Colonic mucosa (tissue), 4 donors: ENCODE measurements at places on chromosomes 6 and 20.

DNA sequence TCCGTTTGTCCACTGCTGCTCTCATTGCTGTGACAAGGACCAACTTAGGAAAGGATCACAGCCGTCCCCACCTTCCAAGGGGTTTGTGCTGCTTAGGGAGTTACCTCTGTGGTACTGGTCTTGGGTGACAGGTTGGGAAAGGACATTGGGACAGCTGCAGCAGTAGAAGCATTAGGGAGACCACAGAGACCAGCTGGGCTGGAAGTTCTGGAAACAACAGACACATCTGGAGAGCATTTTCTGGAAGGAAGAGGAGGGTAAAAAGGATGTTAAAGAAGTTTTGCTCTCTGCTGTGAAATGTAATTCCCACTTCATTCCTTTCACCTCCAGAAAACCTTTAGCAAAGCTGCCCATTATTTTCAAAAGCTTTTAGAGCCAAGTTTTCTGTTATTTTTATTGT, 304.2 kb downstream of the LRFN2 start:
- H3K27ac ChIP-seq, result no peak overlapping the region
- no peaks in the 10 kb centered on the region for H3K36me3 ChIP-seq
- no peak for DNase-seq
- H3K4me3 ChIP-seq, result no peak overlapping the region

GRCh38 chr6:34697904-34698559, 1.5 kb upstream of the ILRUN start:
- H3K4me1 ChIP-seq, result peaks cover 3% of the 10 kb centered on the region
- no peak for DNase-seq
- no peaks in the 10 kb centered on the region for H3K27me3 ChIP-seq
- no peak overlapping the region for H3K27ac ChIP-seq

DNA sequence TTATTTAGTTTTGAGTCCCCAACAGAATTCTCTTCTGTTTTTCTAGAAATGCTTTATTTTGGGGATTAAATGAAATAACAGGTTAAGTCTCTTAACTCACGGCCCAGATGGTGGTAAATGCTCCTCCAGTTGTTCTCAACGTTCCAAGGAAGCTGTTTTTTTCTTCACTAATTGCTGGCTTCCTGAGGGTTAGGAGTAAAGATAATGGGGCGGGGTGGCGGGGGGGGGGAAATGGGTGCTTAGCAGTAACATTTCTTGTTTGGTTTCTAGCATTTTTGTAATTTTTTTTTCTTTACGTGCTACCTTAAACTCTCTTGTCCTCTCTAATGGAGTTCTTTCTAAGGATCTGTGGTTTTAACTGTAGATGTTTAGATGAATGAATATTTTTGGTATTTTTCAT, 2.2 kb downstream of the SRSF3 start:
- peak overlapping the region; percentile 49 for H3K4me3 ChIP-seq
- H3K27me3 ChIP-seq, result no peaks in the 10 kb centered on the region
- DNase-seq, result no peak
- H3K27ac ChIP-seq, result peak overlapping the region; percentile 97
- H3K36me3 ChIP-seq, result peaks cover 14% of the 10 kb centered on the region

- H3K36me3 ChIP-seq, result no peaks in the 10 kb centered on the region
- no peak overlapping the region for H3K4me3 ChIP-seq
- no peak for DNase-seq
- H3K27me3 ChIP-seq, result no peaks in the 10 kb centered on the region
- H3K27ac ChIP-seq, result no peak overlapping the region
These were observed 50.0 kb downstream of the RTN4IP1 start for GRCh38 chr6:106579281-106579680.

DNA sequence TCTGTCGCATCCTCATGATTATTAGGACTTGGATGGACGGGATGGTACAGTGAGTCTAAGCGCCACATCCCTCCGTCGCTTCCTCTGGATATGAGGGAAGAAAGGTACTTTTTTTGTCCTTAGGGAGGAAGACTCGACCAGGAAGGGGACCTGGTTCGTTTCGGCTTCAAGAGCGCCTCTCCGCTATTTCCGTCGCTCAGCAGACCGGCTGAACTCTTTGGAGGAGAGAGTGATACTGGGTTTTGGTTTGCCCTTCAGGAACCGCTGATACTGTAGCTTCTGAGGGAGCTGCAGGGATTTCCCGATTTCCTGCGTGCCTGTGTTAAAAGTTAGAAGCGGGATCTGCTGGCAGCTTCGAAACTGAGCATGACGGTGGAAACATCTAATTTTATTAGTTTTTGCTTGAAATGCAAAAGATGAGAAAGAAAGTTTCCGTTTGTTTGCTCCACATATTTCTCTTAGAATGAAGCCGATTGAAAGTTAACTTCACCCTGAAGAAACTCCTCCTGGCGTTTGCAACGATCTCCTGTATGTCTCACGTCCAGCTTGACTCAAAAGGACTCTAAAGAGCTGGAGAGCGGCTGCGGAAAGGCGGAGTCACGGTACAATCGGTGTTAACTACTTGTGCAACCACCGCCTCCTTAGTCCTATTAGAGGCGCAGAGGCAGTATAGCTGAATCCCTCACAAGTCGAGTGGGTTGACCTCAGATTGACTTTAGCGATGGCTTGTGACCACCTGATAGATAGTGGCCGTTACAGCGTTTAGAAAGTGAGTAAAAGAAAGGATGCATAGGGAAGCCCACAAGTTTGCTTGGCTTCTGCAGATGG, 129.4 kb downstream of the TRIM27 start:
- H3K4me3 ChIP-seq, result no peak overlapping the region
- H3K36me3 ChIP-seq, result no peaks in the 10 kb centered on the region

DNA sequence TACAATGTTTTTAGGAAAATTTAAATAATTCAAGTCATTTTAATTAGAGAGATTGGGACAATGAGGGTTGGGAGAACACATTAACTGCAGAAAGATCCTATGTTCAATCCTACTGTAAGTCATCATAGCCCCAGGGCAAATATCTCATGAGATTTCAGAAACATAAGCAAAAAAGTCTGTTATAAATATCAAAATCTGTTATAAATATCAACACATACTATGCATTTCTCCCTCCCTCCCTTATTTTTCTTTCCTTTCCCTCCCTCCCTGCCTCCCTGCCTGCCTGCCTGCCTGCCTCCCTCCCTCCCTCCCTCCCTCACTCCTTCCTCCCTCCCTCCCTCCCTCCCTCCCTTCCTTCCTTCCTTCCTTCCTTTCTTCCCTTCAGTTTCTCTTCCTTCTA, 267.3 kb upstream of the SASH1 start:
- H3K4me3 ChIP-seq, result no peak overlapping the region
- H3K27ac ChIP-seq, result no peak overlapping the region
- H3K4me1 ChIP-seq, result no peaks in the 10 kb centered on the region

- H3K4me3 ChIP-seq, result no peak overlapping the region
- H3K36me3 ChIP-seq, result no peaks in the 10 kb centered on the region
- H3K27me3 ChIP-seq, result no peaks in the 10 kb centered on the region
- no peaks in the 10 kb centered on the region for H3K4me1 ChIP-seq
- DNase-seq, result no peak
These were observed 207.5 kb downstream of the FOXC1 start for GRCh38 chr6:1817033-1817761.

GRCh38 chr20:24361541-24361940, 107.9 kb upstream of the SYNDIG1 start:
- no peak overlapping the region for H3K4me3 ChIP-seq
- no peaks in the 10 kb centered on the region for H3K4me1 ChIP-seq
- no peak for DNase-seq
- H3K27me3 ChIP-seq, result no peaks in the 10 kb centered on the region
- H3K27ac ChIP-seq, result no peak overlapping the region

DNA sequence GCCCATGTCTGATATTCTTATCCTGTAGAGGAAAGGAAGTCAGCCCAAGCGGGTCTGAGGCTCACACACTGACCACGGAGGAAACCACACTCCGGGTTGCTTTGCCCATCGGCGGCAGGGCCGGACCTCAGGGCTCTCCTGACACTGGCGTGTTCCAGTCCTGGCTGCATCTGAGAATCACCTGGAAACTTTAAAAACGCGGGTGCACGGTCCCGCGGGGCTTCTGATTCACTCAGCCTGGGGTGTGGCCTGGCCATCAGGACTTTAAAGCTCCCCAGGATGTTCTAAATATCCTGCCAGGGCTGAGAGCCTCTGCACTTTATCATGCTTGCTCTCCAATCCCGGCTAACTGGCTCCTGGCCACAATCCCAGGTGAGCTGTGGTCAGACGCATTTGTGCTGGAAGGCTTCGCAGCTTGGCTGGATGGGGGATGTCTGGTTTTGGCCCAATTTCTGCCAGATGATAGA, 47.7 kb upstream of the DACT2 start:
- H3K36me3 ChIP-seq, result no peaks in the 10 kb centered on the region
- H3K27ac ChIP-seq, result no peak overlapping the region
- no peaks in the 10 kb centered on the region for H3K27me3 ChIP-seq
- H3K4me1 ChIP-seq, result no peaks in the 10 kb centered on the region
- no peak for DNase-seq

DNA sequence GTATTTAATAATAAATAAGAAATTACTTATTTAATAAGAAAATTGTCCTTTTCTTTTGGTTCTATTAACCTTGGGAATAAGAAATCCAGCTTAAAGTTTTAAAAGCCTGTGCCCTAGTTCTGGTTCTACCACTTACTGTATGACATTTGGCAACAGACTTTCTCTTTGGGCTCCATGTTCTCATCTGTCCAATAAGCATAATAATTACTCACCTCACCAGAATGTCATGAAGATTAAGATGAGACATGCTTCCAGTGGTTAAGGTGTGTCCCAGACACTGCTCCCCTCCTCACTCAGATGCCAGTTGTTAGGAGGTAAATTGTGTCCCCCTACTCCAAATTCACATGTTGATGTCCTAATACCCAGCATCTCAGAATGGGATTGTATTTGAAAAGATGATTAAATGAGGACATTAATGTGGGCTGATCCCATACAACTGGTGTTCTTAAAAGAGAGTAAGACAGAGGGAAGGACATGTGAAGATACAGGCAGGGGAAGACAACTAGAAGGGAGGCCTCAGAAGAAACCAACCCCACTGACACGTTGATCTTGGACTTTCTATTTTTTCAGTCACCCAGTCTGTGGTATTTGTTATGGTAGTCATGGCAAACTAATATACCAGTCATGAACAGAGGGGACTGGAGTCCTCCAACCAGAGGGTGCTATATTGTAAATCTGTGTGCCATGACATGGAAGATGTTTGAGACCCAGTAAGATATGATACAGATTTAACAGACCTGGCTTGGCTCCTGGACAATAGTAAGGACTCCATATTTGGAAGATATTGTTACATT, 6.4 kb upstream of the MICAL1 start:
- H3K36me3 ChIP-seq, result no peaks in the 10 kb centered on the region
- H3K27ac ChIP-seq, result no peak overlapping the region
- H3K4me1 ChIP-seq, result peaks cover 4% of the 10 kb centered on the region
- H3K27me3 ChIP-seq, result no peaks in the 10 kb centered on the region
- DNase-seq, result no peak
- H3K4me3 ChIP-seq, result no peak overlapping the region

DNA sequence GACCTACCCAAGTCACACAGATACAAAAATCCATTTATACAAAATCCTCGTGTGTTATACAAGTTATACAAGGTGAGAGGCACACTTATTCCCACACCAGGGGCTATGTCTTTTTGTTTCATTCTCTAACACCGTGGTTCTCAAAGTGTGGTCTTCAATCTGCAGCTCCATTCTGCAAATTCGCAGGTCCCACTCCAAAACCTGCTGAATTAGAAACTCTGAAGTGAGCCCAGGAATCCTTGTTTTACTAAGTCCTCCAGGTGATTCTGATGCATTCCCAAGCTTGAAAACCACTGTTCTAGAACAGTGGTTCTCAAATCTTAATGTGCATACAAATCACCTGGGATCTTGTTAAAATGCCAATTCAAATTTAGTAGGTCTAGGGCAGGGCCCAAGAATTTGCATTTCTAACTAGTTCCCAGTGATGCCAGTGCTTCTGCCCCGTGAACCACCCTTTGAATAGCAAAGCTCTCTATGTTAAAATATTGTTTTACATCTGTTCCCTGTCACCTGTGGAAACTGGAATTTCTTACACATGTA, 35.1 kb downstream of the LRFN2 start:
- H3K27me3 ChIP-seq, result no peaks in the 10 kb centered on the region
- H3K36me3 ChIP-seq, result no peaks in the 10 kb centered on the region
- no peaks in the 10 kb centered on the region for H3K4me1 ChIP-seq
- H3K4me3 ChIP-seq, result no peak overlapping the region

- H3K27ac ChIP-seq, result peak overlapping the region; percentile 54
- peak; percentile 21 for DNase-seq
- peaks cover 5% of the 10 kb centered on the region for H3K4me1 ChIP-seq
- no peak overlapping the region for H3K4me3 ChIP-seq
- H3K27me3 ChIP-seq, result no peaks in the 10 kb centered on the region
- no peaks in the 10 kb centered on the region for H3K36me3 ChIP-seq
These were observed 22.8 kb downstream of the ECT2L start for GRCh38 chr6:138818496-138819194.

GRCh38 chr6:68233623-68234022, 401.5 kb upstream of the ADGRB3 start:
- no peak overlapping the region for H3K27ac ChIP-seq
- DNase-seq, result no peak
- no peaks in the 10 kb centered on the region for H3K4me1 ChIP-seq
- H3K36me3 ChIP-seq, result no peaks in the 10 kb centered on the region
- H3K4me3 ChIP-seq, result no peak overlapping the region

GRCh38 chr6:159062976-159063375, 18.2 kb upstream of the TAGAP start:
- H3K36me3 ChIP-seq, result no peaks in the 10 kb centered on the region
- H3K27me3 ChIP-seq, result no peaks in the 10 kb centered on the region
- no peaks in the 10 kb centered on the region for H3K4me1 ChIP-seq

GRCh38 chr6:39314273-39314795, at the start of gene KCNK17:
Gene KCNK17, minus strand, starts transcription at chr6:39314419. Its CDS starts 99 bp downstream, at chr6:39314320.
- DNase-seq, result no peak
- peak within 1 kb of the TSS; percentile 9 for H3K4me3 ChIP-seq
- peaks cover 11% of the 10 kb centered on the region for H3K4me1 ChIP-seq
- H3K27me3 ChIP-seq, result peaks cover 25% of the 10 kb centered on the region
- no peaks in the 10 kb centered on the region for H3K36me3 ChIP-seq

DNA sequence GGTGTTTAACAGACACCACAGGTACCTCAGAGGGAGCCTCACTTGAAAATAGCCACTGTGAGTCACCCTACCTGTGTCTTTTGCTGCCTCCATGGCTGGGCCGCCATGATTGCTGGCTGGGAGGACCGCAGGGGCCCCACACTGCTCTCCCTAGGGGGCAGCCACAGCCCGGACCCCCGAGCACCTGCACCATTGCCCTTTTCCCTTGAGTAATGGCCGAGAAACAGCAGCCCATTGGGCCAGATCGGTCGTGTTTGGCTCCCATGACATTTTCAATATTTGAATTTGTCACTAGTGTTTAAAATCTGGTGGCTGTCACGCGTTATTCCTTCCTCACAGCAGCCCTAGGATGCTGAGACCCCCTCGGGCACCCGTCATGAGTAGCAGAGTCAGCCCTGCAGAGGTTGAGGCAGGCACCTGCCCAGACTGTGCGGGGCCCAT, 6.7 kb downstream of the ZBP1 start:
- H3K27me3 ChIP-seq, result no peaks in the 10 kb centered on the region
- H3K4me1 ChIP-seq, result no peaks in the 10 kb centered on the region
- H3K27ac ChIP-seq, result no peak overlapping the region
- H3K4me3 ChIP-seq, result no peak overlapping the region
- H3K36me3 ChIP-seq, result no peaks in the 10 kb centered on the region
